ENCODE measurements at places on chromosomes 1 and 21.

GRCh38 chr21:44771896-44772525 lies 29.6 kb downstream of the UBE2G2 start:
- DNase-seq, result no peak

GRCh38 chr1:238681021-238681420 lies 705.3 kb upstream of the CHRM3 start:
- DNase-seq, result no peak

DNA sequence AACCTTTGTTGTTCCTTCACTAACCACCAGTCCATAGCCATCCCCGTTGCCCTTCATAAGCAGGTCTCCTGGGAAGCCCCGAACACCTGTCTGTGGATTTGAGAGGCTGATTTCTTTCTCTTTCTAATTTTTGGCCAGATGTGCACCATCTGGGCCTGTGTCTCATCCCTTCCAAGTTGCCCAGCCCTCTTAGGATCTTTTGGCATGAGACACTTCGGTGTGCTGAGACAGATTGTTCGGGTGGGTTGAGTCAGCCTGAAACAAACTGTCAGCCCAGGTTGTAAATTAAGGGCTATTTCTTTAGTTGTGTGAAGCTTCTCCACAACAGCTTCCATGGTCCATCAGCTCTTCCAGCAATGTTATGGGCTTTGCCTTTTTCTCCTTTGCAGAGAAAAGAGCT lies 1.4 kb upstream of the DNAJC11 start:
- DNase-seq, result no peak

DNA sequence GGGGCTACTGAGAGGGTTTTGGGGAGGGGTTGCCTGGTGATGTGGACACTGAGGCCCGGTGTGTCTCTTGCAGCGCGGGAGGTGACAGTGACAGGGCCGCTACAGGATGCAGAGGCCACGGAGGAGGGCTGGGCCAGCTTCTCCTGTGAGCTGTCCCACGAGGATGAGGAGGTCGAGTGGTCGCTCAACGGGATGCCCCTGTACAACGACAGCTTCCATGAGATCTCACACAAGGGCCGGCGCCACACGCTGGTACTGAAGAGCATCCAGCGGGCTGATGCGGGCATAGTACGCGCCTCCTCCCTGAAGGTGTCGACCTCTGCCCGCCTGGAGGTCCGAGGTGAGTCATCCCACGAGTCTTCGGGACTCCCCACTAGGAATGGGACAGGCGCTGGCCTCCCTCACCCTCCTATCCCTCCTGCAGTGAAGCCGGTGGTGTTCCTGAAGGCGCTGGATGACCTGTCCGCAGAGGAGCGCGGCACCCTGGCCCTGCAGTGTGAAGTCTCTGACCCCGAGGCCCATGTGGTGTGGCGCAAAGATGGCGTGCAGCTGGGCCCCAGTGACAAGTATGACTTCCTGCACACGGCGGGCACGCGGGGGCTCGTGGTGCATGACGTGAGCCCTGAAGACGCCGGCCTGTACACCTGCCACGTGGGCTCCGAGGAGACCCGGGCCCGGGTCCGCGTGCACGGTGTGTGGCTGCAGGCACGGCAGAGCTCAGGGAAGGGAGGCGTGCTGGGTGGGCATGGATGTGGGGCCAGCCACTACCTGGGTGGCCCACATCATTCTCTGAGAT lies 72.5 kb downstream of the OBSCN start:
- DNase-seq, result no peak

DNA sequence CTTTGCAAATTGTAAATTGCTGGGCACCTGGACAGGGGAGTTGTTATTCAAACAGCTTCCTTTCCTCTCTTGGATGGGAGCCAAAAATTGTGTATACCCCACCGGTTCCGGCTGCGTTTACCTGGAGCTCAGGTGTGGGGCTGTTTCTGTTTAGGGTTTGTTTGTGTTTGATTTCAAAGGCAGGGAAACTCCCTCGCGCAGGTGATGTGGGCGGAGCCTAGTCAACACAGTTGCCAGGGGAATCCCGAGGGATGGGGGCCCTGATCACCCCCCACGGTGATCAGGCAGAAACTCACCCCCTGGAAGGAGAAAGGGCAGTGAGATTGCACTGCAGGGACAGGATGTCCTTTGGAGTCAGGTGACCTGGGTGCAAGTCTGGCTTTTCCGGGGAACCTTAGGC lies 28.3 kb downstream of the CDCP2 start:
- no peak for DNase-seq

DNA sequence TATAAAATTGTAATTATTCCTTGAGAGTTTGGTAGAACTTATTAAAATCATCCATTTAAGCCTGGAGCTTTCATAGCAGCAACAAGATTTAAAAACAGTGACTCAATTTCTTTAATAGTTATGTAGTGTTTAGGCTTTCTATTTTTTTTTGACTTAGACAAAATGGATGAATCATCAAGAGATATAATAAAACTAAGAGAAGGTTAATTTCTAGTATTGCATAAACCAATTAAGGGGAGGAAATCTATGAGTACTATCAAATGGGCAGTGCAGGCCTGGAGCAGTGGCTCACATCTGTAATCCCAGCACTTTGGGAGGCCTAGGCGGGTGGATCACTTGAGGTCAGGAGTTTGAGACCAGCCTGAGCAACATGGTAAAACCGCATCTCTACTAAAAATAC lies 416.3 kb upstream of the USP24 start:
- no peak for DNase-seq

- no peak for DNase-seq
These were observed 35.8 kb upstream of the TDRD10 start for GRCh38 chr1:154466206-154466605.

GRCh38 chr1:159980076-159980475 lies 26.0 kb upstream of the SLAMF9 start:
- DNase-seq, result no peak

DNA sequence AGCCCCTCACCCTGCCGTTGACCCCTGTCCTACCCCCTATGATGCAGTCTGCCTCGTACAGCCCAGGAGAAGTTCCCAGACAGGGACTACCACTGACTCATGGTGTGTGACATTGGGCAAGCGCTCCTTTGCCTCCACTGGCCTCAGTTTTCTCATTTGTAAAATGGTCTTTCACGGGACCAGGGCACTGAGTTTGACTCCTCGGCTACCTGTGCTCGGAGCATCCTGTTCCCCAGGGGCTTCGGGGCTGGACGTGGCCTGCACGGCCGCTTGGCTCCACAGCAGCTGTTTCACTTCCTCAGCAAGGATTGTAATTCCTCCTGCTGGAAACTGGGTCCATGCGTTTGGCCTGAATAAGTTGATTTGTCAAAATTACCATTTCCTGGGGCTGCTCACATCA lies 277.3 kb downstream of the MATN1 start:
- no peak for DNase-seq

DNA sequence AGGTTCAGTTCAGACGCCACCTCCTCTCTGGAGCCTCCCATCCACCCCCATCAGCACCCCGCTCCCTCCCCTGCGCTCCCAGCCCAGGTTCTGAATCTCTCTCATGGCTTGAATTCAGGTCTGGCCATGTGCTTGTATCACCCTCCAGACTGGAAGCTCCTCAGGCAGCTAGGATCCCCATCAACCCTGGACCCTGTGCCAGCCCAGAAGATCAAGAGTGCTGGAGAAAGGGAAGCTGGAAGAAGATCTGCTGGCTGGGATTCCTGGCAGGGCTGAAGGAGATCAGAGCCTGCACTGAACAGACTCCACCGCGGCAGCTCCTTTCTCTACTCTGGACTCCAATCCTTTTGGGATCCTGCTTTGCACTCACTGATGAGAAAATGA lies 11.7 kb upstream of the TINAGL1 start:
- DNase-seq, result no peak

GRCh38 chr1:170823120-170823519 lies 112.2 kb upstream of the MROH9 start:
- no peak for DNase-seq

DNA sequence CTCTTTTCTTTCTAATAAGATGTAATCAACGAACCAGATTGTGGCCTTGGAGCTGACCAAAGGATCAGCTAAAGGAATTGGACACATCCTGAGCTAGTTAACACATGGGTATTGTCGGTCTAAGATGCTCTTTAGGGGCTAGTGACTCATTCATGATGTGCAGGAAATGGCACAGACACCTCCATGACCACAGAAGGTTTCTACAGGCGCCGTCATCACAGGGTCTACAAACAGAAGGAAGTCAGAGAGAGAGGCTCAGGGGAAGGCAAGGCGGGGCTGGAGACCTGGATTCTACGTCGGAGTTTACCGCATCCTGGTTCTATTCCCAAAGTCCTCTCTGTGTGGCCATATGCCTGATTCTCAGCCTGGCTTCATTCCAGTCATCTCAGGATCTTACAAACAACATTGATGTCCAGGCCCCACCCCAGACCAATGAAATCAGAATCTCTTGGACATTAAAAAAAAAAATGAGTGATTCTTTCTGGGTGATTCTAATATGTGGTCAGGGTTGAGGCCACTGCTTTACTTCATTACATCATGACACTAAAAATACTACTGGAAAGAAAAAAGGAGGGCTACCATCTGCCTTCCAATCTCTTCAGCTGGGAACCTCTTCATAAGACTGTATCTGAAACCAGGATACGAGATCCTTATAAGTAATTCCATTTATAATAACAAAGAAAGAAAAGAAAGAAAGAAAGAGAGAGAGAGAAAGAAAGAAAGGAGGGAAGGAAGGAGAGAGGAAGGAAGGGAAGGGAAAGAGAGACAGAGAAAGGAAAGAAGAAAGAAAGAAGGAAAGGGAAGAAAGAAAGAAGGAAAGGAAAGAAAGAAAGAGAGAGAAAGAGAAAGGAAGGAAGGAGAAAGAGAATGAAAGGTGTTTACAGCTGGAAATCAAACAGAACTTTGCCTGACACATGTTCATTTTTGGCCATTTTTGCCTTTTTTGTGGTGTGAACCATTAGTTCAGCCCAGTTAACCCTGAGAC lies 11.6 kb upstream of the KCNJ15 start:
- DNase-seq, result peak; percentile 39

- DNase-seq, result no peak
These were observed 44.9 kb downstream of the PARP1 start for GRCh38 chr1:226362891-226363447.

DNA sequence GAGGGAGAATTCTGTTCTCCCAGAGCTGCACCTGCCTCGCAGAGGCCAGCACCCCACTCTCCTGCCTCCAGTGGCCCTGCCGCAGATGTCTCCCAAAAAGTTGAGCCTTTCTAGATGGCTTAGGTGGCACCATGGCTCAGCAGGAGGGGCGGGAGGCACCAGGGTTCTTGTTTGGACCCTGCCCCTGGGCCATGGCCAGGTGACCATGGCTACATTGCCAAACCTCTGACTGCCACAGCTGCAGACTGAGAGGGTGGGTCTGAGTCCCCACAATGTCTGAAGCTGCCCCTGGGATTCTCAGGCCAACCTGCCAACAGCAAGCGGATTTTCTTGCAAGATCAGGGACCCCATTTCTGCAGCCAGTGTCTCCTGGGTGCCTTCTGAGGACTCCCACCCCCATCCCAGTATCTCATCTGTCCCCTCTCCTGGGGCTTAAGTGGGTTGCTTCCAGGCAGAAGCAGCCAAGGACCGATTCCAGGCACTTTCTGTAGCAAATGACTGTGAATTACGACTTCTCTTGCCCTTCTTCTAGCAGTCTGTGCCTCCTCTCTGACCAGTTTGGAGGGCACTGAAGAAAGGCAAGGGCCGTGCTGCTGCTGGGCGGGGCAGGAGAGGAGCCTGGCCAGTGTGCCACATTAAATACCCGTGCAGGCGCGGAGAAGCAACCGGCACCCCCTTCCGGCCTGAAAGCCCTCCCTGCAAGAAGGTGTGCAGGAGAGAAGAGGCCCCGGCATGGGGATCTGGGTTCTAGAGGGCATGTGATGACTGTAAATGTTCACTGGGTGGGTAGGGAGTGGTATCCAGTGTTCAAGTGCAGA lies 22.5 kb downstream of the SESN2 start:
- DNase-seq, result no peak

DNA sequence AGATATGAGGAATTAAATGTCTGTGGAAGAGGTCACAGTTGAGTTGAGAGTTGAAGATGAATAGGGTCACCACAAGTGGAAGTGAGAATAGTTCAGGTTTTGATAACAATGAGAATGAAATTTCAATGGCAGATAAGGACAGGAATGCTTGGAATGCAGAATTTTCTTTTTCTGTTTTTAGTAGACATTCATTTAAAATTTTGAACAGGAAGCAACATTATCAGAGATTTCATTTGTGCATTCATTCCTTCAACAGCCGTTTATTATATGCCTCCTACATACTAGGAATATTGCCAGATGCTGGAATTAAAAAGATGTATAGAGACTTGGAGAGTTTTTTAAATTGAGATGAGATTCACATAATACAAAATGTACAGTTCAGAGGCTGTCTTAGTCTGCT lies 126.8 kb downstream of the ITSN1 start:
- no peak for DNase-seq

GRCh38 chr21:35521293-35521692 lies 472.2 kb upstream of the RUNX1 start:
- DNase-seq, result no peak

GRCh38 chr1:52834798-52835197 lies 7.8 kb upstream of the ZYG11A start:
- DNase-seq, result no peak

DNA sequence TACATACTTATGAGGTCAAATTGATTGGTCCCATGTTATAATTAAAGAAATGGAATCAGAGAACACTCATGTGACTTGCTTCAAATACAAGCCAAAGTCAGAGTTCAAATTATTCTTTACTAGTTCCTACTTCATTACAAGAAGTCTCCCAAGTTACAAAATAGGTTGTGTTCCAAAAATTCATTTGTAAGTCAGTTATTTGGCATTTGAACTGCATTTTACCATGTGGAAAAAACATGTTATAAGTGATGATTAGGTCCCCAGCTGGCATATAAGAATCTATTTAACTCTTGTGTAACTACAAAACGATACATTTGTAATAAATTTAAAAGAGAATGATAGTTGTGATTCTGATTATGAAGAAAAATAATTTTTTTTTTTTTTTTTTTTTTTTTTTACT lies 124.1 kb downstream of the DISP1 start:
- DNase-seq, result no peak

DNA sequence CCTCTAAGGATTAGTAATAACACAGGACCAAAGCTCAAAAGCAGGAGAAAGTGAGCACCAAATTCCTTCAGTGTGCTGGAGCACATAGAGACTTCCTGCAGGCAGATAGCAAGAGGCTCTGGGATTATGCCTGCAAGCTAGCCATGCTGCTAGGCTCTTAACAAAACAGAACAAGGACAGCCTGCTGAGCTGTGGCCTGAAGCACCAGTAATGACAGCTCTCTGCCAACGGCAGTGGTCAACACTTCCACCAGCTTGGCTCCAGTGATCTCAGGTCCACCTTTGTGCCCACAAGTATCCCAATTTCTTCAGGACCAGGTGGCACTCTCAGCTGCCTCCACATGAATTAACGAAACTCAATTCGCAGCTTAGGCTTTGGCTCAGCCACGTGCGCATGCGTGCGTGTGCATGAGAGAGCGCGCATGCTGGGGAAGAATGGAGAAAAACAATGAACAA lies 64.2 kb downstream of the SLC45A1 start:
- DNase-seq, result no peak

Data from stimulated activated CD8-positive, alpha-beta memory T cell treated with anti-CD3 and anti-CD28 coated beads, Interleukin-2, amount 100 ng/mL, for 48 hours (primary cell).